ENCODE measurements at places on chromosomes 12 and 14. TPM values are rescaled to one million over a fixed set of nuclear protein-coding genes. Genes with fewer than 3 reads are reported as not detected.
A peak's percentile ranks its signal among the peaks of the same experiment; 100 is the strongest.

DNA sequence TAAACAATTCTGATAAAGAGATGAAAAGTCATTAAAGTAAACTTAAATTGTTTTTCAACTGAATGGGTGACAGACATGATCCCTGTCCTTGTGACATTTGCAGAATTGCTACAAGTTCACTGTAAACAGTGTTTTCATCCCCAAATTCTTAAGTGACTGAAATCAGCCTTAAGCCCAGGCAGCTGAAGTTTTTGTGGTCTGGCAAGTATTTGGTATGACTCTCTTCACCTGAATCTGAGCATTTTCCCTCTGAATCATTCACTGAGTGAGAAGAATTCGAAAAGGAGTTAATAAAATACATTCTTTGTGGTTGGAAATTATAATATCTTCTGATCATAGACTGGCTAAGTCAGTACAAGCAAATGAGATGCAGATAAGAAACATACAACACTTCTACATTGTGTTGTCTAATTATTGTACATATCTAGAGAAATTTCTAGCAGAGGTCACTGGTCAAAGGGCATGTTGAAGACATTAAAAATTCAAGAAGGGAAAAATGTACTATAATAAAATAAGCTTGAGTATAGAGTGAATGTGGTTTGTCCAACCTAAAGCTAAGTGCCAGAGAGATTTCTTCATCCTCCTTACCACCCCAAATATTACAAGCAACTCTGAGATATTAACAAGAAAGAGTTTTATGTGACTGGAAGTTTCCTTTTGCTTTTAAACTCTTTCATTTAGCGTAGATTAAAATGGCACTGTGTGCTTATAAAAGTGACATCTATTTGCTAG lies 177.8 kb upstream of the DIO2 start:
- no peaks in the 10 kb centered on the region for H3K36me3 ChIP-seq
- no peak for DNase-seq
- H3K4me1 ChIP-seq: peaks cover 9% of the 10 kb centered on the region
- H3K27me3 ChIP-seq: no peaks in the 10 kb centered on the region
- no peak overlapping the region for H3K4me3 ChIP-seq

The AHNAK2 gene
- 0.77 TPM for total RNA-seq

DNA sequence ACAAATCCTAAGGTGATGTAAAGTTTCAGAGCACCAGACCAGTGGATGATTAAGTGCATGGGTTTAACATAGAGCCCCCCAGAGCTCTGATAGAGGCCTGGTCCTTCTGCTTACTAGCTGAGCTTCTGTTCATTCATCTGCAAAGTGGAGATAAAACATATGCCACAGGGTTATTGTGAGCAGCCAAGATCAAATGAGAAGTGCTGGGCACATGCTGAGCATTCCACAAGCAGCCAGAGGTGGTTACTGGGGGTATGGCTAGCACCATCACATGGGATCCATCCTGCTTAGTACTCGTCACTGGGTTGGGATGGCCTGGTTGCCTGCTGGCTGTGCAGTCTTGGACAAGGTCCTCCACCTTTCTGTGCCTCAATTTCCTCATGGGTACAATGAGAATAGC lies 18.0 kb upstream of the SMUG1 start:
- no peak for DNase-seq
- peaks cover 99% of the 10 kb centered on the region for H3K27me3 ChIP-seq
- H3K27ac ChIP-seq: no peak overlapping the region
- H3K36me3 ChIP-seq: no peaks in the 10 kb centered on the region

The PLD4 gene
- not detected for total RNA-seq

GRCh38 chr12:124543590-124544310 lies 23.7 kb downstream of the NCOR2 start:
- H3K27ac ChIP-seq: peak overlapping the region; percentile 91
- peak; percentile 86 for DNase-seq
- peak overlapping the region; percentile 2 for H3K4me3 ChIP-seq
- H3K4me1 ChIP-seq: peaks cover 44% of the 10 kb centered on the region

The MANSC1 gene
- total RNA-seq: 6.2 TPM

- H3K4me3 ChIP-seq: no peak overlapping the region
- no peak overlapping the region for H3K27ac ChIP-seq
- no peaks in the 10 kb centered on the region for H3K27me3 ChIP-seq
- no peaks in the 10 kb centered on the region for H3K36me3 ChIP-seq
Observed at GRCh38 chr14:101359221-101360053, 201.9 kb upstream of the DIO3 start.

The MGAT2 gene
- total RNA-seq: 30.3 TPM

The HAL gene
- total RNA-seq: 0.06 TPM

- H3K36me3 ChIP-seq: no peaks in the 10 kb centered on the region
- no peak for DNase-seq
- no peak overlapping the region for H3K4me3 ChIP-seq
- no peaks in the 10 kb centered on the region for H3K4me1 ChIP-seq
Observed at GRCh38 chr12:56808954-56809353, 45.8 kb downstream of the HSD17B6 start.

- peaks cover 3% of the 10 kb centered on the region for H3K4me1 ChIP-seq
- no peak overlapping the region for H3K27ac ChIP-seq
- H3K4me3 ChIP-seq: no peak overlapping the region
- peaks cover 3% of the 10 kb centered on the region for H3K36me3 ChIP-seq
Observed at GRCh38 chr12:82972624-82973023, 285.9 kb downstream of the TMTC2 start.

DNA sequence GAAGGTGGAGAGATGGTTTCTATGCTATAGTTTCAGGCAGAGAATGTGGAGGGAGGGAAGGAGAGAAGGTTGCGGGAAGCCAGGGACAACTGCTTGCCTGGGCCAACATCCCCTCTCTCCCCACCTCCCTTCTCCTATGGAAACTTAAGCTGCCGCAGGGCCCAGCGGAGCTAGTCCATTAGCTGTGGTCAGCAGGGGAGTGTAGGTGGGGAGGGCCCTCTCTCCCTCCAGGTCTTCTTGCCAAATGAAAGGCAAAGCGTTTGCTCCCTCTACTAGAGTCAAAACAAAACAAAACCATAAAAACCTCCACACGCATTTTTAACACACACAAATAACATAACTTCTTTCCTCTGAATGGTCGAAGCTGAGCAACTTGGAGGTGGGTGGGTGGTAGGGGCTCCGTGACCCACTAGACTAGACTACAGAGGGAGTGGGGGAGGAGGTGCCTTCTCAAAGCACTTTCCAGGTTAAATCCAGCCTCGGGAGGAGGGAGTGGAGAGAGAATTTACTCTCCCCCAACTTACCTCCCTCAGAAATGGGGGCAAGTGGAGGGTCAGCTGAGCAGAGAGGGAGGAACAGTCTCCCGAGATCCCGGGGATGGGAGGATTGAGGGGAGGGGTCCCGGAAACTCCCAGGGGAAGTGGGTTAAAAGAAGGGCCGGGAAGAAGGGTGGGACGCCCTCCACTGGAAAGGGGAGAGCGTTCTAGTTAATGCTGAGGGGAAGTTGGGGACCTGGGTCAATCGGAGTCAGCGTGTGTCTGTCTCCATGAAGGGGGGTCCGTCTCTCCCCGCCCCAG lies 4.6 kb upstream of the CACNB3 start:
- DNase-seq: peak; percentile 70
- no peaks in the 10 kb centered on the region for H3K36me3 ChIP-seq
- H3K27me3 ChIP-seq: peaks cover 20% of the 10 kb centered on the region
- H3K4me1 ChIP-seq: peaks cover 37% of the 10 kb centered on the region
- peak overlapping the region; percentile 79 for H3K4me3 ChIP-seq

- H3K36me3 ChIP-seq: no peaks in the 10 kb centered on the region
- no peak overlapping the region for H3K4me3 ChIP-seq
- peaks cover 5% of the 10 kb centered on the region for H3K4me1 ChIP-seq
- DNase-seq: no peak
- H3K27me3 ChIP-seq: no peaks in the 10 kb centered on the region
Observed at GRCh38 chr12:30617346-30618016, 78.2 kb downstream of the IPO8 start.

DNA sequence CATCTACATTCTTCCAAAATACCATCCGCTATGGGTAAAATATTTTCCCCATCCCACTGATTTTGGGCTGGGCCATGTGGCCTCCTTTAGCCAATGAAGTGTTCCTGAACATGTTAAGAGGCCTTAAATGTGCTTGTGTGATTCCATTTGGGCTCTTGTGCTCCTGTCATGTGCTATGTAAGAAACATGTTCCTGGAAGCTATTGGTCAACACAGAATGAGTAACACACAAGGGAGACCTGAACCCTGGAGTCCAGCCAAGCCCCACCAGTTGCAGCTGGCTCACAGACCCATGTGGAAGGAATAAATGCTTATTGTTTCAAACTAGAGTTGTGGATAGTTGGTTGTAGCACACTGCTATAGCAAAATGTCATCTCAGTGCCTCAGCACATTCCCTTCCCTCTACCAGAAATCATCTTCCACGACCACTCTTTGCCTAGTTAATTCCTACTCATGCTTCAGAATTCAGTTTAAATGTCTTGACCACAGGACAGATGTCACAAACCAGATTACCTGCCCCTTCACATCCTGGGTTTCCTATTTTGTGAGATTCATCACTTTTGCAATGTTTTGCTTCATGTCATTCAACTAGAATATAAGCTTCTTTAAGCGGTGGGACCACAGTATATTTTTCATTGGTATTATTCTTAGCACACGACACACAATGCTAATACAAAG lies 217.3 kb upstream of the EEA1 start:
- H3K4me3 ChIP-seq: no peak overlapping the region
- H3K4me1 ChIP-seq: no peaks in the 10 kb centered on the region
- H3K27me3 ChIP-seq: no peaks in the 10 kb centered on the region
- no peaks in the 10 kb centered on the region for H3K36me3 ChIP-seq

DNA sequence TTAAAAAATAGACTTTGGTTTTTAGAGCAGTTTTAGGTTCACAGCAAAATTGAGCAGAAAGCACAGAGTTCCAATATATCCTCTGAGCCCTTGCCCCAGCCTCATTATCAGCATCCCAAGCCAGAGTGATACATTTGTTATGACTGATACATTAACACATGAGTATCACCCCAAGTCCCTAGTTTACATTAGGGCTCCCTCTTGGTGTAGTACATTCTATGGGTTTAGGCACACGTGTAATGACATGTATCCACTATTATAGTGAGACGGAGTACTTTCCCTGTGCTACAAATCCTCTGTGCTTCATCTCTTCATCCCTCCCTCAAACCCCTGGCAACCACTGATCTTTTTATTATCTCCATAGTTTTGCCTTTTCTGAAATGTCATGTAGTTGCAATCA lies 22.5 kb upstream of the GSG1 start:
- H3K4me1 ChIP-seq: peaks cover 25% of the 10 kb centered on the region
- no peaks in the 10 kb centered on the region for H3K27me3 ChIP-seq
- DNase-seq: no peak
- no peak overlapping the region for H3K4me3 ChIP-seq

The ANKS1B gene
- total RNA-seq: 7.9 TPM

Measured in neural progenitor cell (in vitro differentiated cells).